ENCODE measurements at places on chromosomes 4 and X. TPM values are rescaled to one million over a fixed set of nuclear protein-coding genes. Genes with fewer than 3 reads are reported as not detected.

GRCh38 chr4:48785302-48785701 is 5.2 kb upstream of the FRYL start:
- no peaks in the 10 kb centered on the region for H3K27me3 ChIP-seq
- peaks cover 9% of the 10 kb centered on the region for H3K4me1 ChIP-seq
- no peak for DNase-seq
- H3K36me3 ChIP-seq, result no peaks in the 10 kb centered on the region
- no peak overlapping the region for H3K27ac ChIP-seq

GRCh38 chr4:151824656-151825055 is 63.8 kb upstream of the GATB start:
- DNase-seq, result no peak
- H3K27me3 ChIP-seq, result no peaks in the 10 kb centered on the region
- H3K4me3 ChIP-seq, result no peak overlapping the region
- no peak overlapping the region for H3K27ac ChIP-seq
- peaks cover 6% of the 10 kb centered on the region for H3K36me3 ChIP-seq

- no peak overlapping the region for H3K4me3 ChIP-seq
- no peaks in the 10 kb centered on the region for H3K4me1 ChIP-seq
- H3K36me3 ChIP-seq, result no peaks in the 10 kb centered on the region
- H3K27ac ChIP-seq, result no peak overlapping the region
These were observed 216.4 kb downstream of the PALLD start for GRCh38 chr4:168713253-168713652.

ERCC6L gene
- 0.26 TPM for total RNA-seq

DNA sequence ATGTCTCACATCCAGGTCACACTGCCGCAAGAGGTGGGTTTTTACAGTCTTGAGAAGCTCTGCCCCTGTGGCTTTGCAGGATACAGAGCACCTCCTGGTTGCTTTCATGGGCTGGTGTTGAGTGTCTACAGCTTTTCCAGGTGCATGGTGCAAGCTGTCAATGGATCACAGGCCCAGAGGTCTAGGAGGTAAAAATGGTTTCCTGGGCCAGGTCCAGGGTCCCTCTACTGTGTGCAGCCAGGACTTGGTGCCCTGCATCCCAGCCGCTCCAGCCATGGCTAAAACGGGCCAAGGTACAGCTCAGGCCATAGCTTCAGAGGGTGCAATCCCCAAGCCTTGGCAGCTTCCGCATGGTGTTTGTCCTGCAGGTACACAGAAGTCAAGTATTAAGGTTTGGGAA is 434.1 kb upstream of the GALNT7 start:
- no peak overlapping the region for H3K27ac ChIP-seq
- H3K36me3 ChIP-seq, result no peaks in the 10 kb centered on the region
- no peak overlapping the region for H3K4me3 ChIP-seq
- no peak for DNase-seq

USP51 gene
- 7.3 TPM for total RNA-seq

GRCh38 chrX:45852884-45853283 is 652.2 kb upstream of the DIPK2B start:
- peaks cover 16% of the 10 kb centered on the region for H3K4me1 ChIP-seq
- no peak overlapping the region for H3K27ac ChIP-seq
- no peak overlapping the region for H3K4me3 ChIP-seq
- H3K36me3 ChIP-seq, result no peaks in the 10 kb centered on the region
- no peak for DNase-seq
- peaks cover 3% of the 10 kb centered on the region for H3K27me3 ChIP-seq

PNMA6F gene
- total RNA-seq, result not detected

DNA sequence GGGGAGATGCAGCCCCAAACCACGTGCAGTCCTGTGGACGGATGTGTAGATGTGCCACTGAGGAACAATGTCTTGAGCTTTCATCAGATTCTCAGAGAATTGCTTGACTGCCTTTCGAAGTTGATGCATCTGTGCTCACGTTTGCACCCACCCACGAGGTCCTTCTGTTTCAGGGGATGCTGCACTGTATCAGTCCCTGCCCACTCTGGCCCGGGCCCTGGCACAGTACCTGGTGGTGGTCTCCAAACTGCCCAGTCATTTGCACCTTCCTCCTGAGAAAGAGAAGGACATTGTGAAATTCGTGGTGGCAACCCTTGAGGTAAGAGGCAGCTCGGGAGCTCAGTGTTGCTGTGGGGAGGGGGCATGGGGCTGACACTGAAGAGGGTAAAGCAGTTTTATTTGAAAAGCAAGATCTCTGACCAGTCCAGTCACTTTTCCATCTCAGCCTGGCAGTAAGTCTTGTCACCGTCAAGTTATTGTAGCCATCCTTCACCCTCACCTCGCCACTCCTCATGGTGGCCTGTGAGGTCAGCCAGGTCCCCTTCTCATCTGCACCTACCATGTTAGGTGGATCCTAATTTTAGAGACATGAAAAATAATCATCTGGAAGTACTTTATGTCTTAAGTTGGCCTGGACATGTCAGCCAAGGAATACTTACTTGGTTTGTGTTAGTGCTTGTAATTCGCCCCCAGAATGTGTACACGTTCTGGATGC is 36.4 kb upstream of the MSANTD1 start:
- no peak overlapping the region for H3K4me3 ChIP-seq
- H3K27me3 ChIP-seq, result no peaks in the 10 kb centered on the region

DNA sequence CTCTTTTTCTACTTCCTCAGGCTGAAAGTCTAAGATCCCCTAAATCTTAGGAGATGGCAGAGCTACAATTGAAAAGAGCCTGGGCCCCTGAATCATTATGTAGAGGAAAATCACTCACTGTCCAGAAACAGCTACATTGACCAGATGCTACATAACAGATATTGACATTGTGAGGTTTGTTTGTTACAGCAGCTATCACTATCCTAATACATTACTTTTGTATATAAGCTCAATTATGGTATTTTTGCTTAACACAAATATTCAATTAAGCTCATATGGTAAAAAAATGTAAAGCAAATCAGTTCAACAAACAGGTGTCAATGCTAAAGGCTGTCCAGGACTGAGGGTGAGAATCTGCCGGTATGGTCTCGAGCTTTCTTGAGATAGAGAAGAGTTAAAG is 89.4 kb downstream of the LDB2 start:
- H3K27me3 ChIP-seq, result no peaks in the 10 kb centered on the region
- H3K36me3 ChIP-seq, result no peaks in the 10 kb centered on the region
- no peak for DNase-seq
- no peak overlapping the region for H3K4me3 ChIP-seq
- H3K4me1 ChIP-seq, result no peaks in the 10 kb centered on the region
- H3K27ac ChIP-seq, result no peak overlapping the region

DNA sequence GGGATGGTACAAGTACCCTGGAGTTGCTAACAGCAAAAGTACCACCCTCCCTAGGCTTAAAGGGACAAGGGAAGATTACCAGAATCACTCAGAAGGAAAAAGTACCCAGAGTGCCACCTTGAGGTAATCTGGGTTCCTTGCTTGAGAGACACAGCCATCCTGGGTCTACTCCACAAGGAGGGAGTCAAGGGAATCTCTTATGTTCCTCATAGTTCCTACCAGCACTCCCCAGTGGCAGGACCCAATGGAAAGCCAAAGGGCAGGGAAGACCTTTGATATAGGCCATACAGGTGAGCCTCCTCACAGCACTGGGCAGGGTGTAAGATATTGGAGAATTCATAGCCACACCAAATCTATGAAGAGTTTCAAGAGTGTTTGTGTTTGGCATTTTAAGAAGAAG is 5.7 kb downstream of the IL2 start:
- no peak overlapping the region for H3K27ac ChIP-seq
- H3K4me1 ChIP-seq, result peaks cover 3% of the 10 kb centered on the region
- no peaks in the 10 kb centered on the region for H3K36me3 ChIP-seq
- DNase-seq, result no peak
- no peak overlapping the region for H3K4me3 ChIP-seq

ZNF330 gene
- 40.2 TPM for total RNA-seq

VEGFD gene
- not detected for total RNA-seq

GUCY1B1 gene
- total RNA-seq, result not detected

CT47B1 gene
- total RNA-seq, result not detected

GRCh38 chr4:112280386-112281056 is 5.2 kb downstream of the TIFA start:
- no peak overlapping the region for H3K4me3 ChIP-seq
- no peak for DNase-seq
- H3K36me3 ChIP-seq, result peaks cover 21% of the 10 kb centered on the region
- peaks cover 73% of the 10 kb centered on the region for H3K4me1 ChIP-seq
- no peaks in the 10 kb centered on the region for H3K27me3 ChIP-seq

DNA sequence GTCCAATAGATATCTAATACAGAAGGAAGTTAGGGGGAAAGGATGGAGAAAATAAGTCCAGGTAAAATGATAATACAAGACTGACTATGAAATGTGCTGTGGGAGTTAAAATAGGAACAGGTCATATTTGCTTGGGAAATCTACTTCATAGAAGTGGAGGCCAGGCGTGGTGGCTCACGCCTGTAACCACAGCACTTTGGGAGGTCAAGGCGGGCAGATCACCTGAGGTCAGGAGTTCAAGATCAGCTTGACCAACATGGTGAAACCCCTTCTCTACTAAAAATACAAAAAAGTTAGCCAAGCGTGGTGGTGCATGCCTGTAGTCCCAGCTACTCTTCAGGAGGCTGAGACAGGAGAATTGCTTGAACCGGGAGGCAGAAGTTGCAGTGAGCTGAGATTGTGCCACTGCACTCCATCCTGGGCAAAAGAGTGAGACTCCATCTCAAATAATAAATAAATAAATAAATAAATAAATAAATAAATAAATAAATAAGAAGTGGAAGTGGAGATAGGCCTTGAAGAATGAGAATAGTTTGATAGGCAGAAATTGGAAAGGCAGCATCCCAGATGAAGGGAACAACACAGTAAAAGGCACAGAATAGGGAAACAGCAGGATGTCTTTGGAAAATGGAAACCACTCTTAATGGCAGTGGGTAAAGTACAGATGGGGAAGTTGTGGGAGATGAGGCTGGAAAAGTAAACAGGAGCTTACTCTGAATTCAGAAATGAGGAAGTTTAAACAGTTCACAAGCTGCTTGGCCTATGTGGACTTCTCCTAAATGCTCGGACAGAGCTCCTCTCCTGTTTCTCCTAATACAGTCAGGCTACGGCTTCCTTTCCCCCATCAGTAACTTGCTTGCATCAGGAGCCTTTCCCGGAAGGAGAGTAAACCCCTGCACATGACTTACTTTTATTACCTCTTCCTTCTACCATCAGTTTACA is 15.1 kb upstream of the GK start:
- H3K4me1 ChIP-seq, result peaks cover 6% of the 10 kb centered on the region
- DNase-seq, result no peak
- no peaks in the 10 kb centered on the region for H3K36me3 ChIP-seq

GRPR gene
- total RNA-seq, result not detected

FAM53A gene
- 1.1 TPM for total RNA-seq

AMER1 gene
- 6.5 TPM for total RNA-seq

- no peak for DNase-seq
- no peak overlapping the region for H3K4me3 ChIP-seq
- H3K27me3 ChIP-seq, result peaks cover 31% of the 10 kb centered on the region
- H3K27ac ChIP-seq, result no peak overlapping the region
- no peaks in the 10 kb centered on the region for H3K36me3 ChIP-seq
- H3K4me1 ChIP-seq, result no peaks in the 10 kb centered on the region
These were observed 18.0 kb downstream of the CRMP1 start for GRCh38 chr4:5874811-5875449.

GRCh38 chr4:139576219-139576618 is 20.2 kb upstream of the SETD7 start:
- H3K4me3 ChIP-seq, result no peak overlapping the region
- peaks cover 10% of the 10 kb centered on the region for H3K27me3 ChIP-seq
- no peaks in the 10 kb centered on the region for H3K36me3 ChIP-seq
- no peak overlapping the region for H3K27ac ChIP-seq
- H3K4me1 ChIP-seq, result no peaks in the 10 kb centered on the region
- DNase-seq, result no peak

- no peaks in the 10 kb centered on the region for H3K36me3 ChIP-seq
- H3K27ac ChIP-seq, result peak overlapping the region; percentile 98
- no peaks in the 10 kb centered on the region for H3K27me3 ChIP-seq
- peaks cover 39% of the 10 kb centered on the region for H3K4me1 ChIP-seq
These were observed 461 bp downstream of the FBXW7 start for GRCh38 chr4:152535360-152535902.

- no peaks in the 10 kb centered on the region for H3K4me1 ChIP-seq
- no peak overlapping the region for H3K4me3 ChIP-seq
- H3K36me3 ChIP-seq, result no peaks in the 10 kb centered on the region
- no peaks in the 10 kb centered on the region for H3K27me3 ChIP-seq
- H3K27ac ChIP-seq, result no peak overlapping the region
- no peak for DNase-seq
These were observed 99.5 kb upstream of the BLTP1 start for GRCh38 chr4:122052677-122053076.

DNA sequence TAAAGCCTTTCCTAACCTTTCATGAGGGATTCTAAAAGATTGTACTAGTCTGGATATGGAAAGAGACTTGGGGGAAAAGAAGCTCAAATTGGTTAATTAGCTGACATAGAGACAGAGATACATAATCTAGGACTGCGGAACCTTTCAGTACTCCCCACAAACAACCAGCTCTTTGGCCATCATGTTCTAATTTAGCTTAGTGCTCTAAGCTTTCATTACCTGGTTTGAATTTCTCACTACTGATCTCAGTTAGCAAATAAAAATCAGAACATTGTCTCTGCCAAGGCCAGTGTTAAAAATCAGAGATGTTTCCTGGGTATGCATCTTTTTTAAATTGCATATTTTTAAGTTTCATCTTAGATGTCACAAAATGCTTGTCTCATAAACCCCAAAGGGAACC is 254.4 kb downstream of the GLUD2 start:
- peaks cover 3% of the 10 kb centered on the region for H3K27me3 ChIP-seq
- H3K36me3 ChIP-seq, result no peaks in the 10 kb centered on the region
- DNase-seq, result no peak
- H3K4me3 ChIP-seq, result no peak overlapping the region
- H3K27ac ChIP-seq, result no peak overlapping the region

- no peak overlapping the region for H3K4me3 ChIP-seq
- H3K4me1 ChIP-seq, result no peaks in the 10 kb centered on the region
- no peak overlapping the region for H3K27ac ChIP-seq
- DNase-seq, result no peak
- peaks cover 31% of the 10 kb centered on the region for H3K27me3 ChIP-seq
These were observed 31.0 kb upstream of the FGG start for GRCh38 chr4:154643493-154643892.

- H3K4me1 ChIP-seq, result no peaks in the 10 kb centered on the region
- H3K27ac ChIP-seq, result no peak overlapping the region
- H3K4me3 ChIP-seq, result no peak overlapping the region
These were observed 631.6 kb downstream of the PCDH18 start for GRCh38 chr4:136900696-136901095.

- H3K4me3 ChIP-seq, result peak overlapping the region; percentile 68
- peaks cover 7% of the 10 kb centered on the region for H3K36me3 ChIP-seq
- H3K27ac ChIP-seq, result peak overlapping the region; percentile 9
- peaks cover 40% of the 10 kb centered on the region for H3K27me3 ChIP-seq
- DNase-seq, result no peak
These were observed 83.7 kb upstream of the DHRSX start for GRCh38 chrX:2584251-2585157.

PAK3 gene
- total RNA-seq, result not detected
